ENCODE measurements at places on chromosomes 3 and 15.

- no peak for DNase-seq
Observed at GRCh38 chr3:133412183-133413132, 12.6 kb downstream of the BFSP2 start.

GRCh38 chr3:99980606-99981005 lies 133.7 kb downstream of the FILIP1L start:
- no peak for DNase-seq

GRCh38 chr3:34008191-34008590 lies 209.8 kb downstream of the PDCD6IP start:
- DNase-seq: no peak

DNA sequence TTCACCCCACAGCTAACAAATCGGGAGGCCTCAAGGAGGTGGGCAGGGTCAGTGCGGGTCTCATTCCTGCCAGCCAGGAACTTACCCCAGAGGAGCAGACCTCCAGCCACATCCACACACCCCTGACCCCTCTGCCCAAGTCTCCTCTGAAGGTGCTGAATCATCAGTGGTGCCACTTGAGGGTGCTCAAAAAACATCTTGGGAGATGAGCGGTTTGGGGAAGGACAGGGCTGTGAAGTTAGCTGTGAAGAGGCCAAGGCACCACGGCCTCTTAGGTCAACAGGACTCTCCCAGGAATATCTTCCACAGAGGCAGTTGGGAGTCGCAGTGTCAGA lies 1.2 kb downstream of the DAPK2 start:
- DNase-seq: no peak

All from NCI-H1105 treated with DMSO at 0.1 percent for 48 hours (cell line).